ENCODE measurements at places on chromosomes 5 and 9. TPM values are rescaled to one million over a fixed set of nuclear protein-coding genes. Genes with fewer than 3 reads are reported as not detected.

GRCh38 chr9:76373173-76373783 is 20.9 kb downstream of the RFK start:
- H3K36me3 ChIP-seq = no peaks in the 10 kb centered on the region
- no peak overlapping the region for H3K27ac ChIP-seq
- no peak for DNase-seq
- H3K4me1 ChIP-seq = no peaks in the 10 kb centered on the region

The EIF4E1B gene
- not detected for total RNA-seq

DNA sequence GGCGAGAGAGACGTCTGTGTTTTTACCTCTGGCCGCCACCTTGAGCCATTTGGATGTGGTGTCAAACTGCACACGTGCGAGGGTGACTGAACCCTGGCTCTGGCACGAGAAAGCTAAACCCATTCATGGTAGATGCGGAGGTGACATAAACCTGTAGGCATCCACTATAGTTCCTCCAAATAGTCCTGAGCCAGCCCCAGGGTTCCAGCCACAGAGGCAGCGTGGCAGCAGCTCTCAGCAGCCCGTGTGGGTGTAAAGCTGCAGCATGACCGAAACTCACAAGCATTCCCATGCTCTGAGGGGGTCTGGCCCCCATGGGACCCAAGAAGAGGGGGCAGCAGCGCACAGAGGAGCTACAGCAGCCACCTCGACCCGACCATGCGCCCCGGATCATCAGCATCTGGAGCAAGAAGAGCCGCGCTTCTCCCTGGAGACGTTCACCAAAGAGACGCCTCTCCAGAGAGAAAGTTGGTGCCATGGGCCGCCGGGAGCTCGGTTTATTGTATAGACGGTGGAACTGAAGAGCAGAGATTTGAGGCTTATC is 303.8 kb upstream of the IRX4 start:
- H3K27me3 ChIP-seq = peaks cover 17% of the 10 kb centered on the region
- no peaks in the 10 kb centered on the region for H3K4me1 ChIP-seq
- H3K36me3 ChIP-seq = no peaks in the 10 kb centered on the region
- no peak overlapping the region for H3K4me3 ChIP-seq

DNA sequence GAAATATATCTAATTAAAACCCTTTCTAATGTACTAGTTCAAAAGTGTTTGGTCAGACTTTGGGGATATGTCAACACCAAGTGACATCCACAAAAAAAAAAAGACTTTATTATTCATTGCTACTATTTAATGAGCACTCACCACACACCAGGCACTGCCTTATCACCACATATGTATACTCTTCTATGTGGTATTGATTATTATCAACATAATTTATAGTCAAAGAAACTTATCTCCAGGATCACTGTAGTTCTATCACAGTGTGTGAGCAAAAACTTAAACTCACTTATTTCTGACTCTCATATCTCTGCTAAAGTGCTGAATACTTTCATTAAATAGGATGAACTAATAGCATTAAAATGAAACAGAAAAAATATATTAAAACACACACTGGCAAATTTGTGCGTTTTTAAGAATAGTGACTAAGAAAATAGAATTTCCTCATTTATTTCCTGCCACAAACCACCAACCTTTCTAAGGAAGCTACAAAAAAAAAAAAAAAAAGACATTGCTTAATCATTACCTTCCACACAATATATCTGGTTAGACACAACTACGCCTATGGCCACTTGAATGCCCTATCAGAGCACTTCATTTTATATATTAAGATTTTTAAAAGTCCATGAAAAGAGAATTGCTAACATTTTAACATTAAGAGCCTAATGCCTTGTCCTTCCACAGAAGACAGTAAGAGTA is 12.8 kb downstream of the SLCO4C1 start:
- H3K27me3 ChIP-seq = no peaks in the 10 kb centered on the region
- H3K4me1 ChIP-seq = peaks cover 45% of the 10 kb centered on the region

DNA sequence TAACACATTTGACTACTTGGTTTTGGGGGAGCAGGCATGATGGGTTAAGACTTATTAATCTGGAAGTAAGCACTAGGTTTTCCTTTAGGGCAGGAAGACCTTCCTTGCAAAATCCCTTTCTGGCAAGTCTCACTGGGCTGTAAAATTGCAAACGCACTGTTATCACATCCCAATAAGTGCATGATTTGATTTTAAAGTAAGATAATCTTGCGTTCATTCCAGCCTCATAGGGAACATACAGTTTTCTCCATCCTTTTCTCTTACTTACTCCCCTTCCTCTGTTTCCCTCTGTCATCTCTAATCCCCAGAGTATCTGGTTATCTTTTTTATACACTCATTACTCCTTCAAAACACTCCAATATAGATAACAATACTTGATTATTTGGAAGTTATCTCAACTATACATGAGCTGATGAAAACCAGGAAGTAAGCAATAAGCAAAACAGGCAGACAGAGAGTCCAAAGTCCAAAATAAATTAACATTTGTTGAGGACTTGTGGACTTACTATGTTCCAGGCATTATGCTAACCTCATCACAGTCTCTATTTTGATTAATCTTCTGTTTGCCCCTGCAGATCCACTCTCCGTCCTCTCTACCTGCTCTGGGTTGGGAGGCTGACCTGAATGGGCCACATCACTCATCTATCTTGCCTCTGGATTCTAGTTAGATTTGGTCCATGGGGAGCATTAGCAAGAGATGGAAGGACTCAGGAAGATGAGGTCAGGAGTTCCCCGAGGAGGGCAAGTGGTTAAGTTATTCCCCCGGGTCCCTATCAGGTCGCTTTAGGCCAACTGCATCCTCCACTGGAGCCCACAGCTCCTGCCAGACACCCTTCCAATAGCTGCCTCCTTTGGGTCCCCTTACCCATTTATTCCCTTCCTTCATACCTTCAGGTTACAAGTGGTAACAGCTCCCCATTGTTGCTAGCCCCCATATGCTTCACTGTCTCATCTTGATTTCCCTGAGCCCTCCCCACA is 60.2 kb downstream of the SLC22A5 start:
- H3K36me3 ChIP-seq = peaks cover 22% of the 10 kb centered on the region
- no peaks in the 10 kb centered on the region for H3K27me3 ChIP-seq
- H3K27ac ChIP-seq = peak overlapping the region; percentile 100
- peaks cover 89% of the 10 kb centered on the region for H3K4me1 ChIP-seq
- no peak for DNase-seq
- peak overlapping the region; percentile 68 for H3K4me3 ChIP-seq

The TAF11L2 gene
- total RNA-seq = not detected

DNA sequence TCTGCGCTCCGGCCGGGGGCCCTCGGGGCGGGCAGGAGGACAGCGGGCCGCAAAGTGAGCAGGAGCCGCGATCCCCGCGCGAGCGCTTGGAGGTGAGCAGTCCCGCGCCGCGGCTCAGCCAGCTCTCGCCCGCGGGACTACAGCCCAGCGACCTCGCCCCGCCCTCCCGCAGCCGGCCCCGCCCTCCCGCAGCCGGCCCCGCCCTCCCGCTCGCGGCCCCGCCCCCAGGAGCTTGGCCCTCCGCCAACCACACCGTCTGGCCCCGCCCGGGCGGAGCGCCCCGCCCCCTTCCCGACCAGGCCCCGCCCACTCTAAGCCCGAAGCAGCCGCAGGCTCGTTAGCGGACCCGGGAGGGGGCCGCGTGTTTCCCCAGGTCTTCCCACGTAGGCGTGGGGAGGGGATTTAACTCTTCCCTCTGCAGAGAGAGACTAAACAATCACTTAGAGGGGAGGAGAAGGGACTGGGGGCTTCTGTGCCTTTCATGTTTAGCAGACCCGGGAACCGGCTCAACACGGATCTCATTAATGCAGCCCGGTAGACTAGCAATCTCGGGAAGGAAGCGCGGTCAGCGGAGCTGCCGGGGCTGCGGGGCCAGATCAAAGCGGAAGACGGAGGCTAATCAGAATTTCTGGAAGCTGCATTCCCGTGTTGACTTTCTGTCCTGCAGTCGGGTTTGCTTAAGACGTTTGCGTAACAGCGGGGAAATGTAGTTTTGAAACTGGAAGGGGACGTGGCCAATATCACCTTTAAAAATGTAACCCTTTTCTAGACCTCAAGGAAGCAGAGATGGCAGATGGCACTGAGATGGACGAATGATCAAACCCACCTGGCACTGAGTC is at the start of gene MYO10:
Gene MYO10, minus strand, starts transcription at position 139 of the 839 bp plus-strand sequence. CDS start 480 bp downstream, outside the sequence.
- H3K27ac ChIP-seq = no peak within 1 kb of the TSS
- DNase-seq = no peak
- peaks cover 25% of the 10 kb centered on the region for H3K27me3 ChIP-seq

GRCh38 chr5:169012450-169012849 is 288.5 kb downstream of the SLIT3 start:
- no peak overlapping the region for H3K4me3 ChIP-seq
- no peak for DNase-seq
- peaks cover 16% of the 10 kb centered on the region for H3K27me3 ChIP-seq
- H3K27ac ChIP-seq = no peak overlapping the region
- no peaks in the 10 kb centered on the region for H3K4me1 ChIP-seq

The NOTCH1 gene
- 85.0 TPM for total RNA-seq

The KLHL3 gene
- 1.4 TPM for total RNA-seq

The FOXD1 gene
- 2.0 TPM for total RNA-seq

- H3K4me3 ChIP-seq = no peak overlapping the region
- no peak overlapping the region for H3K27ac ChIP-seq
- H3K4me1 ChIP-seq = no peaks in the 10 kb centered on the region
- no peaks in the 10 kb centered on the region for H3K27me3 ChIP-seq
- DNase-seq = no peak
These were observed 215.5 kb upstream of the RGMB start for GRCh38 chr5:98557916-98558315.

- H3K4me1 ChIP-seq = peaks cover 4% of the 10 kb centered on the region
- DNase-seq = no peak
- H3K4me3 ChIP-seq = no peak overlapping the region
- H3K27me3 ChIP-seq = no peaks in the 10 kb centered on the region
- no peak overlapping the region for H3K27ac ChIP-seq
- peaks cover 11% of the 10 kb centered on the region for H3K36me3 ChIP-seq
These were observed 12.7 kb downstream of the LRRC14B start for GRCh38 chr5:204001-204400.

The TRIM36 gene
- 0.08 TPM for total RNA-seq

- no peaks in the 10 kb centered on the region for H3K36me3 ChIP-seq
- no peak overlapping the region for H3K4me3 ChIP-seq
- DNase-seq = no peak
- no peaks in the 10 kb centered on the region for H3K4me1 ChIP-seq
- H3K27me3 ChIP-seq = peaks cover 19% of the 10 kb centered on the region
These were observed 62.1 kb downstream of the TMOD1 start for GRCh38 chr9:97563458-97564135.

DNA sequence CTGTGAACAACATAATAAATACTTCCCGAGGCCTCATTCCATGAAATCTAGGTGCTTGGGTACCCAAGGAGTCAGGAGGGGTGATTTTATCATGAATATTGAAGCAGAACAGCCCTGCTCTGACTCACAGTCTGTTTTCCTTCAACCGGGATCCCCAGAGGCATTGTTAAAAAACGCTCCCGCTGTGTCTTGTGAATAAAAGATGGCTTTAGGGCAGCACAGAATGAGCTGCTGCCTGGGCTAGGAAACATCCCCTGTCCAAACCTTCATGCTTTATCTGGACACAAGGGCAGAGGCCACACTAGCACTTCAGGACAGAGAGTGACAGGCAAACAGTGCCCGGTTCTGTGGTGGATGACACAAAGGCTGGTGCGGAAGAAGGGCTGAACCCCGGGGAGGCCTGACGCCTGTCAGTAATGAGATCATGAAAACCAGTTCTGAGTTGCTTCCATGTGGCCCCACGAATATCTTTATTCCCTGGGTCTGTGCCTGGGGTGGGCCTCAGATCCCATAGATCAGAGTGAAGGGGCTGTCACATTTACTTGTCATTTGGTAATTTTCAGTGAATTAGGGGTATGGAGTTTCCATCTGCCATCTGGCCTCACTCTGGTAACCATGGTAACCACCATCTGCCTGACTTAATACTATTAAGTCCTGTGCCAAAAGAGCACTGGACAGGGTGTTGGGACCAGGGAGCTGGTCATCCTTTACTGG is 2.6 kb downstream of the IGFBPL1 start:
- H3K4me1 ChIP-seq = no peaks in the 10 kb centered on the region
- no peak overlapping the region for H3K4me3 ChIP-seq
- no peak for DNase-seq
- H3K27me3 ChIP-seq = peaks cover 44% of the 10 kb centered on the region

DNA sequence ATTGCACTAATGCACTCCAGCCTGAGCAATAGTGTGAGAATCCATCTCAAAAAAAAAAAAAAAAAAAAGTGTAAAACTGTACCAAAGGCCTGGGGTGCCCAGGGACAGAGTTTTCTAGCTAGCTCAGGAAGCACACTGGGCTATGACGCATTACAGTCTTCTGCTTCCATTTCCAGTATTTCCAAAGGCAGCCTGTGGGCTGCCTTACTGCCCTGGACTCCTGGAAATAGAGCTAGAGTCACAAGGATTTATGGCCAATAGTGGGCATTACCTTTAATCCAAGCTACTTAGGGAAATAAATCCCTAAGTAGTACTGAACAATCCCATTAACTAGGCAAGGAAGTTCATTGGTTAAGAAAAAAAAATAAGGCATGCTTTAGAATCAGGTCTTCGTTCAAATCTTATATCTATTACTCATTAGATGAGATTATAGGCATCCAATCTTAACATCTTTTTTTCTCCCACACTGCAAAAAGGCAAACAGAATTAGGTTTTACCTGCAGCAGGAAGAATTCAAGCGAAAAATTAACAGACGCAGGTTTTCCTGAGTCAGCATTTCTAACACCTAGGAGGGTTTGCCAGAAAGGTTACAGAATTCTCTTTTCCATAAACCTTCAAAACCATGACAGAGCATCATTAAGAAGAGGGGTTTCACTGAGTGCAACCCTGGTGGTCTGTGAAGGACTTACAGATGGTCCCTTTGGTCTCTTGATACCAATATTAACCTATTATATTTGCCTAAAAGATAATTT is 85.6 kb upstream of the CCDC112 start:
- no peak for DNase-seq
- H3K36me3 ChIP-seq = no peaks in the 10 kb centered on the region
- peaks cover 8% of the 10 kb centered on the region for H3K4me1 ChIP-seq

GRCh38 chr5:60023255-60023654 is 129.7 kb upstream of the PDE4D start:
- H3K27ac ChIP-seq = no peak overlapping the region
- DNase-seq = no peak
- H3K27me3 ChIP-seq = no peaks in the 10 kb centered on the region

The EQTN gene
- not detected for total RNA-seq

GRCh38 chr5:130571076-130571475 is 594.0 kb downstream of the HINT1 start:
- H3K4me3 ChIP-seq = no peak overlapping the region
- no peak overlapping the region for H3K27ac ChIP-seq
- H3K36me3 ChIP-seq = no peaks in the 10 kb centered on the region
